Activated naive CD4-positive, alpha-beta T cell treated with anti-CD3 and anti-CD28 coated beads for 36 hours (primary cell): ENCODE measurements at places on chromosomes 2 and 18. TPM values are rescaled to one million over a fixed set of nuclear protein-coding genes. Genes with fewer than 3 reads are reported as not detected.

DCC gene
- total RNA-seq: not detected

SIX3 gene
- total RNA-seq: not detected

RAPGEF4 gene
- total RNA-seq: 0.24 TPM

INPP5D gene
- 50.9 TPM for total RNA-seq

DNER gene
- not detected for total RNA-seq

EML6 gene
- 0.49 TPM for total RNA-seq

MAPK4 gene
- total RNA-seq: not detected

CROCC2 gene
- total RNA-seq: not detected

TMEM178A gene
- total RNA-seq: 0.55 TPM

DYNAP gene
- total RNA-seq: not detected

SLC9A2 gene
- total RNA-seq: 0.07 TPM

OSGEPL1 gene
- 15.5 TPM for total RNA-seq

LINC00305 gene
- not detected for total RNA-seq

GPR148 gene
- not detected for total RNA-seq

HRH4 gene
- not detected for total RNA-seq

SP3 gene
- 99.7 TPM for total RNA-seq

MEMO1 gene
- 42.0 TPM for total RNA-seq

RIT2 gene
- not detected for total RNA-seq

APCDD1 gene
- not detected for total RNA-seq

SP110 gene
- total RNA-seq: 85.3 TPM

SYT4 gene
- not detected for total RNA-seq

RESP18 gene
- total RNA-seq: not detected

OTX1 gene
- total RNA-seq: not detected

CNGA3 gene
- total RNA-seq: not detected

GREB1L gene
- total RNA-seq: not detected

CTNNA2 gene
- total RNA-seq: not detected

LCT gene
- total RNA-seq: 0.05 TPM

AMMECR1L gene
- 13.1 TPM for total RNA-seq

OLA1 gene
- total RNA-seq: 142 TPM

DNMT3A gene
- total RNA-seq: 53.5 TPM

MRO gene
- total RNA-seq: not detected

DHRS9 gene
- 2.6 TPM for total RNA-seq

CCDC142 gene
- total RNA-seq: 5.8 TPM

INO80D gene
- total RNA-seq: 14.8 TPM

DES gene
- not detected for total RNA-seq

TRIM43 gene
- not detected for total RNA-seq

FEV gene
- not detected for total RNA-seq

IGFBP5 gene
- not detected for total RNA-seq

FAM161A gene
- 4.0 TPM for total RNA-seq
